ENCODE measurements at places on chromosomes 1 and 21.

- DNase-seq, result no peak
Observed at GRCh38 chr1:16017461-16018303, at the start of gene HSPB7. Gene HSPB7, minus strand, starts transcription at chr1:16018043. Its CDS starts 80 bp downstream, at chr1:16017963.

DNA sequence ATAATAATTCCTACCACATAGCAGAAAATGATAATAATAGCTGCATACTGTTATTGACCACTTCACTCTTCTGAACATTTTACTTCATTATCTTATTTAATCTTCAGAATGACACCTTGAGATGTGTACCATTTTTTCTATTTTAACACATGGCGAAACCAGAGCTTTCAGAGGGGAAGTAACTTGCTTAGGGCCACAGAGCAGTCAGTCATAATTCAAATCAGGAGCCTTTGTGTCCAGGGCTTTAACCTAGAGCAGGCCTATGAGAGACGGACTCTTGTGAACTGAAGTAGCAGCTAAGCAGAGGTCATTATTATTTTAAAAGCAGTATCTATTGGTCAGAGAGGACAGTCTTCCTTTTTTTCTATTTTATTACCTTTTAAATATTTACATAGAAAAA is 114.0 kb downstream of the ROR1 start:
- DNase-seq, result no peak

GRCh38 chr1:95003433-95003738 is 69.4 kb downstream of the ALG14 start:
- DNase-seq, result no peak

DNA sequence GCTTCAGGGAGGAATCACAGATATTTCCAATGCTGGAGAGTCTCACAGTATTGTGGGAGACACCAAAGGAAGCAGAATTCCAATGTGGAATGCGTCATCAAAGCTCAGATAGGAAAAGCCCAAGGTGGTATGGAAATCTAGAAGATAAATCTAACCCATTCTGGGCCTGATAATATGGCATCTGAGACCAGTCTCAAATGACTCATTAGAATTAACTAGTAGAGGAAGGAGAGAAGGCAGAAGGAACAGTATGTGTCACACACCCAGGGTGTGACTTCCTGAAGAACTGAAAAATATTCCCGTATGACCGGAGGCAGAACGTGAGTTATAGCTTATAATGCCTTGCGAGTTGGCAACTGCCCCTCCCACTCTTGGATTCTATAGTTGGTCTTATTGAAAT is 499.2 kb downstream of the PLPP3 start:
- no peak for DNase-seq

- DNase-seq, result no peak
Observed at GRCh38 chr1:228008391-228009115, 1.8 kb downstream of the WNT3A start.

DNA sequence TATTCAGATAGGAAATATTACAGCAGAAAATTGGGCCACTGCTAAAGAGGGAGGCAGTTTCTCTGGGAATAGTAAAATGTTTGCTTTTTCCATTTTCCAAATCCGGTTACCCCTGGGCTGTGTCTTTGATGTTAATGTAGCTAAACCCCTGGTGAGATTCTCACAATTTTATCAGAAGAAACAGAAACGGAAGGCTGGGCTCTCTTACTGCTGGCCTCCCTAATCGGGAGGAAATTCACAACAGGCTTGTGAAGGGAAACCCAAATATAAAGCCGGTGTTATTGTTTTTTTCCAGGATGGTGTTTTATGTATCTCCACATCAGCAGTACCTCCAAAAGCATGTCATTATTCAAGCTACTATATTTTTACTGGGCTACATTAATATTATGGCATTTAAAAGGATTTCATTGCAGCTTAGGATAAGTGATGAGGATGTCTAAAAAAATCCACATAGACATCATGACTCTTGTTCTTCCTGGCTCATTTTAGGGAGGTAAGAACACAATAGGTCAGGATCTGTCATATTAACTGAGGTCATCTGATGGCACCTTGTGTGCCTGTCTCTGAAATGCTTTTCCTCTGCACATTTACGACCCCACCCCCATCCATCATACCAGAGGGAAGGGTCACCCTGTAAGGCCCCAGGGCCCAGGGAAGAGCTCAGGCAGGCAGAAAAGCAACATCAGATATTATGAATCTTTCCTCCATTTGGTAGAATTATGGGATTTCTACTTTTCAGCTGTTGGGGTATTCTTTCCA is 158.7 kb downstream of the DSCAM start:
- no peak for DNase-seq

- DNase-seq, result no peak
Observed at GRCh38 chr21:45611939-45612664, 31.4 kb upstream of the PCBP3 start.

- DNase-seq, result no peak
Observed at GRCh38 chr1:189275796-189276195, 1201.9 kb downstream of the BRINP3 start.

DNA sequence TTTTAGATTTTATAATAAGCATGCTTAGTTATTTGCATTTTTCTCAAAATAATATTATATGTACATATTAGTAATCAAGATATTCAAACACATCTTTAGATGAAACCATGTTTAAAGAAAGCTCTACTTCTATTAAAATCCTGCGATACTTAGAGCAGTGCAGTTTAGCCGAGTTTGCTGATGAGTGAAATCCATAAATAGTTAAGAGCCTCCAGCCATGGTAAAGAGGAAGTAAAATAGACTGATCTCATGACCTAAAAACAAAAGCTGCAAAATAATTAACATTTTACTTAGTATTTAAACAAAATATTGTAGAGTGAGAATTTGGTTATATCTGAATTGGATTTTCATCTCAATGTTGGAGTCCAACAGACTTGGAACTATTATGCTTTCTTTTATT is 147.4 kb upstream of the NRIP1 start:
- no peak for DNase-seq

GRCh38 chr1:87515781-87516180 is 187.1 kb downstream of the LMO4 start:
- DNase-seq, result no peak

DNA sequence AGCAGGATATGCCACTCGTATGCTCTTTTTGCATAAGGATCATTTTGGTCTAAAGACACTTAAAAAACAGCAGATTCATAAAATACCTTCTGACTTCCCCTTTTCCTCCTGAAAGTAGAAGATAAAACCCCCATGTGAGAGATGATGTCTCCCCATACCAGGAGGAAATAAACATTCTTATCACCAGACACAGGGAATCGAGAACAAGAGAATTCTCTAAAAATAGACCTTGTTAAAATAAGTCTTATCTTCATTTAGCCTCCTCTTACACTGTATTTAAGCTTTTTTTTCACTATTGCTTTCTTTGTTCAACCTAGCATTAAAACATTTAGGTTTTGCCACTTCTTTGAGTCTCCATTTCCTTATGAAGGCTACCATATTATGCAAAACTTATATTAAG is 709.3 kb downstream of the KCNT2 start:
- no peak for DNase-seq

GRCh38 chr1:9659328-9659727 is 7.8 kb downstream of the PIK3CD start:
- DNase-seq, result no peak

DNA sequence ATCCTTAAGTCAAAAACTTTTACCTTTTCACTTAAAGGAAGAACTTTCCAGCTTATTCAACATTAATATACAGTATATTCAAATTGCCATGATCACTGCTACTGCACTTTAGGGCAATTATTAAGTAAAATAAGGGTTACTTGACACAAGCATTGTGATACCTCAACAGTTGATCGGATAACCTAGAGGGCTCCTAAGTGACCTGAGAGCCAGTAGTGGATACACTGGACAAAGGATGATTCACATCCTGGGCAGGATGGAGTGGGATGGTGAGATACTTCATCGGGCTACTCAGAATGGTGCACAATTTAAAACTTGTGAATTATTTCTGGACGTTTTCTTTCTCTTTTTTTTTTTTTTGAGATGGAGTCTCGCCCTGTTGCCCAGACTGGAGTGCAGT is 54.5 kb upstream of the PPM1J start:
- DNase-seq, result no peak

DNA sequence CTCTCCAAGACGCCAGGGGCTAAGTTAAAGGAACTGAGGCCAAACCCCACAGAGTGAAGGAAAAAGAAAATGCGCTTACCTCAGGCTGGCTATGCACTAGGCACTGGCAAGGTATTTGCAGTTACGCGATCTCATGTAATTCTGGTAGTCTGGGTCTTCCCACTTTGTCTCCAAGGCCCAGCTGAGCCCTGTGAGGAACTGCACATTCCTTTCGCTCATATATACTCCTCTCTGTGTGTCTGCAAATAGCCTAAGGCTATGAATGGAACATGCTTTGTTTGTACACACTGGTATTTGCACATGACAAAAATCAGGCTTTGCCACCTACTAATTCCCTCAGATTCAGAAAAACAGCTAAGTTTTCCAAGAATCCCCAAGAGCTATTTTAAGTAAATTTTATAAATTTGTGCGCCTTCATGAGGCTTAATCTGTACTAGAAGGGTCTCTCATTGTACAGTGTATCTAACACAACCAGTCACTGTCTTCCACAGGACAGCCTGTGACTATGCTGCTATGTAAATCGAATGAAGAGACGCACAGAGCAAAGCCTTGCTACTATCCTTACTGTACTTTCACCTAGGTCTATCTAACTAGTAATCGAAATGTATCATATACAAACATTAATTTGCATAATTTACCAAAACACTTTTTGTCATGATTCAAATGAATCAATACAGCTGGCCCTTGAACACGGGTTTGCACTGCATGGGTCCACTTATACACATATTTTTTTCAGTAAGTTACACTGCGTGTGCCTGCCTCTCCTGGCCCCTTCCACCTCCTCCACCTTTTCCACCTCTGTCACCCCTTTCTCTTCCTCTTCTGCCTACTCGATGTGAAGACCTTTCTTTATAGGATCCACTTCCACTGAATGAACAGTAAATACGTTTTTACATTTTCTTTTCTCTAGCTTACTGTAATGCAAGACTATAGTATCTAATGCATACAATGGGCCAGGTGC is 87.0 kb downstream of the SIPA1L2 start:
- no peak for DNase-seq

GRCh38 chr1:160113407-160113806 is 2.2 kb upstream of the ATP1A2 start:
- DNase-seq, result no peak

DNA sequence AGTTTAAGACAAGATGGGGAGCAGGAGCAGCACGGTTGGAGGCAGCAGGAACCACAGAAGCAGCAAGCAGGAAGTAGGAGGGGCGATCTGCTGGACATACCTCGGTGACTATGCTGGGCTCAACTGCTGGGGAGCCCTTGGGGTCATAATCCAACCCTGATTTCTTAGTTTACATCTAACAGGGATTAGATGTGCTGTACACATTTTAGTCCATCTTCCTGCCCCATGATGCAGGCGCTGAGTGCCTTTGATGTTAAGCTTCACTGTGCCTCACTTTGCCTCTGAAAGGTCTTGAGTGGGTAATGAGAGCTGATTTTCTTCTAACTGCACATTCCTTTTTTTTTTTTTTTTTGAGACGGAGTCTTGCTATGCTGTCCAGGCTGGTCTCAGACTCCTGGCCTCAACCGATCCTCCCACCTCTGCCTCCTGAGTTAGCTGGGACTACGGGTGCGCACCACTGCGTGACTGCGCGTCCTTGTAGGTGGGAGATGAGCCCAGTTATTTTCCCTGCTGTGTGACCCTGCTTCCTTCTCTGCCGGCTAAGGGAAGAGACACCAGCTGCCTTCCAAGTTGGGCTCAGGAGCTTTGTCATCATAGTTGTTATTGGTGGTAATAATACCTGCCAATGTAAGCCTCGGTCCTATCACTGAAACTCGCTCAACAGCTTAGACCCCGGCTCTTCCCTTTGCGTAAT is 1.1 kb upstream of the RCAN3 start:
- DNase-seq, result peak; percentile 24

- peak; percentile 92 for DNase-seq
Observed at GRCh38 chr1:24925082-24925779, 4.8 kb downstream of the RUNX3 start.

DNA sequence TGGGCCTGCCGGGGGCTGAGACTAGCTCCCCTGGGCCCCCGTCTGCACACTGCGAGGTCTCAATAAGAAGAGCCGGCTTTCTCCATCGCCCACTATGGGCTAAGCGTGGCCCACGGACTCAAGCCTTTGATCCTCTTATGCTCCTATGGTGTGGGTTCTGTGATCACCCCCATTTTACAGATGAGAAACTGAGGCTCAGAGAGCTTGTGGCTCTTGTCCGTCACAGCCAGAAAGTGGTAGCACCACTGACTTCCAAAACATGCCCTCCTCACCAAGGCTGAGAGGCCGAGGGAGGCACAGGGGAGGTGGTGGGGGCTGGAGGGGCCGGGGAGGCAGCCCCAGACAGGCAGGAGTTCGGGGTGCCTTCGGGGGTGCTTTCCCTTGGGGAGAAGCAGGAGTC is 39.0 kb upstream of the CASZ1 start:
- no peak for DNase-seq

- DNase-seq, result no peak
Observed at GRCh38 chr1:41051022-41051421, 29.5 kb upstream of the SLFNL1 start.

GRCh38 chr1:53141487-53142055 is 867 bp downstream of the SLC1A7 start:
- DNase-seq, result no peak

DNA sequence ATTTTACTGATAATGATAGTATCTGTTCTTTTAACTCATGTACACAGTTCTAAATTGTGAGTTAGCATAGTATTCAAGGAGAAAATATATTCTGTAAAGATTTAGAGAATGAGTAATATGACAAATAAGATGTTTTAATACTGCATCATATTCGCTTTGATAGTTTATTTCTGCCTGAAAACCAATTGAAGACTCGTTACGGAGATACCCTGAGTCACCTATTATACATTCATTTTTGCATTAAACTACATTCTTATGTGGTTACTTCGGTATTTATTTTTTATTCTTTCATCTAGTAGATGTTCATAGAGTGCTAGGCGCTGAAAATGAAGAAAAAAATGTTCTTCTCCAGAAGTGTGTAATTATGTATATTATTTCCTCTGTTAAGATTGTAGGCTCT is 5.3 kb downstream of the UHMK1 start:
- DNase-seq, result no peak

GRCh38 chr1:87598429-87598828 is 269.7 kb downstream of the LMO4 start:
- no peak for DNase-seq

DNA sequence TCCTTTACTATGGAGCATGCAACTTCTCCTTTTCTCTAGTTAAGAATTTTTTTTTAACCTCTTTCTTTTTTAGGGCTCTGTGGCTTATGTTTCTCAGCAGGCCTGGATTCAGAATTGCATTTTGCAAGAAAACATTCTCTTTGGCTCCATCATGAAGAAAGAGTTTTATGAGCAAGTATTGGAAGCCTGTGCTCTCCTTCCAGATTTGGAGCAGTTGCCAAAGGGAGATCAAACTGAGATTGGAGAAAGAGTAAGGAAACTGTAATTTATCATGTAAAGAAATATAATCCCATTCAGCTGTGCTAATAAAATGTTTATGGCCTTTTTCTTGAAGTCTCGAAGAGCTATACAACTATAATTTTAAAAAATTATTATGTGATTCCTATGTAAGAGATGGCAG is 70.1 kb downstream of the HSPA13 start:
- DNase-seq, result no peak

- DNase-seq, result no peak
Observed at GRCh38 chr1:27137544-27138075, 17.3 kb downstream of the SLC9A1 start.
